ENCODE measurements at places on chromosomes 7 and 10.

- no peak for DNase-seq
Measured at GRCh38 chr7:159158125-159158887, 13.6 kb upstream of the VIPR2 start.

DNA sequence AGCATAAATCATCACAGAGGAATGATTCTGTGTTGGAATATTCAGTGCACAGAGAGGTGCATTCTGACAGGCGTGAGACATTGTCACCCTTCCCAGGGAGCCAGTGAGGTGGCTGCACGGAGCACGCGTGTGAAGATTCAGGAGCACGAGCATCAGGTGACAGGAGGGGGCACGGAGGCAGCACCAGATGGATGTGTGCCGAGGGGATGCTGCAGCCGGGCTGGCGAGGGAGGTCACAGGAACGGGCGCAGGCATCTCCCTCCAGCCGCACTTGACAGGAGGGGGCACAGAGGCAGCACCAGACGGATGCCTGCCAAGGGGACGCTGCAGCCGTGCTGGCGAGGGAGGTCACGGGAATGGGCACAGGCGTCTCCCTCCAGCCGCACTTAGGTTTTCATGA, 66.5 kb downstream of the DIP2C start:
- no peak for DNase-seq

DNA sequence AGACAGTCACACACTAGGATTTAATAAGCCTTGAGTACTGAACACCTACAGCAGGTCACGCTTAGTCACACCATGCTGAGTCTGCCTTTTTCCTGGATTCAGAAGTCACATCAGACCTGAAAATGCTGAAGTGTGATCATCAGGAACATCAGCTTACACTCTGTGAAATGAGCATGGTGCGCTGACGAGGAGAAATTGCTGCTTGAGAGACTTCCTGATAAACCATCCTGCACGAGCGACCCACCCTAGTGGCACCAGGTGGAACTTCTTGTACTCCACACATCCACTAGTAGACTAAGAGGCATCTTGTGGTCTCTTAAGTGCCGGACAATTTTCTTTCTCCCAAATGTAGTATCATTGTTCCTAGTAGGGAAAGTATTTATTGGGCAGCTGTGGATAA, 51.8 kb upstream of the MRLN start:
- DNase-seq: no peak

DNA sequence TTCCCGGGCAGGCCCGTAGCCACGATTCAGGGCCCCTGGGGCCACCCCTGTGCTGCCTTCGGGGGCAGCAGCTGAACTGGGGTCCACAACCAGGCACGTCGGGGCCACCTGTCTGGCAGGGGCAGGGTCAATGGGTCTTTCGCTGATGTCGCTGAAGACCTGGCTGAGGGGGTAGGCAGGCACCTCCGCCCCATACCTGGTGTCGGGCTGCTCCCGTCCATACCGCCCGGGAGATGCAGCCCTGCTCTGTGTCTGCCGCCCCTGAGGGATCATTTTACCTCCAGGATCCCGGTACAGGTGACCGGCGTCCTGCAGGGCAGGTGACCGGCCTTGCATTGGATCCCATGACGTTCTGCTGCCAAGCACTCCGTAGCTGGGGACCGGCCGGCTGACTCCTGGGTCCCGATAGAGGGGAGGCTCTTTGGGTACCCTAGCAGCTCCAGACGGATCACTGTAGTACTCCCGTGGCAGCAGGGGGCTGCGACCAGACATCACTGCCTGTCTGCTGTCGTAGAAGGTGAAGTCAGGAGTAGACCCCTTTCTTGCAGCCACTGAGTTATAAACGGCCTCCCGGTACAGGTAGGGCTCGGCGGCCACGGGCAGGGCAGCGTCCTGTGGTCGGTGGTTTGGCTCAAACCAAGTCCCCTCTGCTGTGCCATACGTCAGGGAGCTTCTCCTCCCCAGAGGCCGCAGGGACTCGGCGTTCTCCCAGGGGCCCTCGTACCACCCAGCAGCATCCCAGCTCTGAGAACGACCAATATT, 85.2 kb downstream of the ZRANB1 start:
- no peak for DNase-seq

DNA sequence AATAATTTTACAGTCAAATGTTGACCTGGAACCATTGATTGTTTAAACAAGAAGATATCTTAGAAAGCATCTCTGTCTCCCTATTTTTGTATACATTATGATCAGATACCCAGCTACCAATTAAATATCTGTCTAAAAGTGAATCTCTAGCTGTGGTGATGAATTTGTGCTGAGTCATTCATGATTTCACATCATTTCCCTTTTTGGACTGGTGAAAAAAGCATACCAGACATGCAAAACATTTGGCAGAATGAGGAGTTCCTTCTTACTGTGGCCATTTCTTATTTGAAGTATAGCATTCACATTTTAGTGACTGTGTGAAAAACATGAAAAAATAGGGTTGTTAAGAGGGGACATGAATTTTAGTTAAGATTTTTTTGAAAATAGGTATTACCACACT, 98.0 kb upstream of the GATA3 start:
- no peak for DNase-seq

- no peak for DNase-seq
Measured at GRCh38 chr7:2730846-2731770, 43.1 kb downstream of the AMZ1 start.

DNA sequence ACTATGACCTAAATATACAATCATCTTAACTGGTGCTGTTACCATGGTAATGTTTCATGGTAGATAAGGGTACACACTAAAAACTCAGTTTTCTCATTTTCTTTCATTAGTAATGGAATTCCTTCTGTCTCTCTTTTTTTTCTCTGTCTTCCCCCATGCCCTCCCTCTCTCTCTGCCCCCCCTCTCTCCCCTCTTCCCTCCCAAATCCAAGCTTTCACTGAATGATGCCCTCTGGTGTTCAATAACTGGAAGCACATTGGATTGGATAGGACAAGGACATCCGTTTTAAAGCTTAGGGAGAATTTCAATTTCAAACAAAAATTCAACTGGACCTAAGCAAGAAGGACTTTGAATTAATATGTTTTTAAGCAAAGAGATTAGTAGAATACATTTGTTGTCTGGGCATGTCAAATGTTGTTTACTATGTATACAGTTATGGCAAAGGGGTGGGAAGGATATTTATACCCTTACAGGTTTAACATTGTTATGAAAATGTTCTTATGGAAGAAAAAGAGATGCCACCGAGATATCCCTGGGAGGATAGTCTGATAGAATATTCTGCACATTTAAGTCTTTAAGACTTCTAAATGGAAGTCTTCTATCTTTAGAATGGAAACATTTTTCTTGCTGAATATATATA, 6.1 kb downstream of the CHRM2 start:
- no peak for DNase-seq

- DNase-seq: no peak
Measured at GRCh38 chr10:48216744-48217143, 57.8 kb downstream of the FRMPD2 start.

- DNase-seq: no peak
Measured at GRCh38 chr7:86908948-86909347, 150.5 kb downstream of the ELAPOR2 start.

DNA sequence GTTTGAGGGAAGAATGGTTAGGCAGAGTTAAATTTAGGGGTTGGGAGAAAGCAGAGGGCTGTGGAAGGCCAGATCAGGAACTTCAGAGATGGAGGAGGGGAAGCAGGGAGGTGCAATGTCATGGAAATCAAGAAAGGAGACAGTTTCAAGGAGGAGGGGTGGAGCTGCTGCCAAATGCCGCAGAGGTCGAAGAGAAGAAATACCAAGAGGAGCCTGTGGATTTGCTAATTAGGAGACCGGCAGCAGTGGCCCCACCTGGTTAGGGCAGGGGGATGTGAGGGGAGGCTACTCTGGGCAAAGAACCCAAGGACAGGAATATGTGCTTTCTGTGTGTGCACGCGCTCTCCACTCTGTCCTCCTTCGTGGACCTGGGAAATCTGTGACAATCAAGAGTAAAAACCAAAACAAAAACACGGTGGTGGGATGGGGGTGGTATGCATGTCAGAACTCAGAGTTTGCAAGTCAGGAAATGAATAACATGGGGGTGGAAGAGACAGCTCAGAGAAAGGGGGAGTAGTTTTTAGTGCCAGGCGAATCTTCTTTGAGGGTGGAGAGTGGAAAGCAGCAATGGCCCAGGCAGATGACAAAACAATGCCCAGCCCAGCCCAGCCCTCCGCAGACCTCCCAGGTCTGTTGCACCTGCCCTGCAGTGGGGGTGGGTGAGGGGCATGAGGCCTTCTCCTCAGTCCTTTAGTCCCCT, 102.9 kb upstream of the PAX2 start:
- no peak for DNase-seq

GRCh38 chr10:52258799-52259425, 55.2 kb upstream of the DKK1 start:
- no peak for DNase-seq

GRCh38 chr10:3412071-3412582, 239.5 kb upstream of the PITRM1 start:
- DNase-seq: no peak

GRCh38 chr7:106561666-106562411, 99.1 kb downstream of the CCDC71L start:
- DNase-seq: no peak

- DNase-seq: no peak
Measured at GRCh38 chr7:157017149-157017548, 6.7 kb upstream of the MNX1 start.

GRCh38 chr10:29109707-29110571, 178.9 kb upstream of the LYZL1 start:
- no peak for DNase-seq

DNA sequence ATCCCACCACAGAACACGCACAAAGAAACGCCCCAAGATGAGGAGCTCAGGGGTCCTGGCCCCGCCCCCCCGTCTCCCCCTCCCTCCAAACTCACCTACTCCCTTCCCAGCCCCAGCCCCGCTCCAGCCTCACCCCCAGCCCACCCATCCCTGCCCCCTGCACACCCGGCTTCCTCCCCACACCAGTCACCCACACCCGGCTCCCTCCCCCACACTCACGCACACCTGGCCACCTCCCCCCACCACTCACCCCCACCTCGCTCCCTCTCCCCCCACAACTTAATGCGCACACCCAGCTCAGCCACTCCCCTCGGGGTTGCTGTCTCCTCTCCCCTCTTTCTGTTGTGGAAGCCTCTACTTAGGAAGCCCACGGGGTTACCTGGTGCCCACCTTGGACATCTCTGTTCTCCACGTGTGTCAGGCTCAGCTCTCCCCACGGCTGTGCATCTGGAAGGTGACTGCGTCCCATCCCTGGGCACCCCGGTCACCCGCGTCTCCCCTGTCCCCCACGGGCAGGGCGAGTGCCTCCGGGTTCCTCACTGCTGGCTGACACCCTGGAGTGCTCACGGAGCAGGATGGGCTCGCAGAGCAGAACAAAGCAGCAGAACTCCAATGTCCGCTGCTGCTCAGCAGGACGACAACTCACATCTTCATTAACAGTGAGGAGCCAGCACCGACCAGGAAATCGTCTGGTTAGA, 166.8 kb downstream of the USP6NL start:
- DNase-seq: no peak

DNA sequence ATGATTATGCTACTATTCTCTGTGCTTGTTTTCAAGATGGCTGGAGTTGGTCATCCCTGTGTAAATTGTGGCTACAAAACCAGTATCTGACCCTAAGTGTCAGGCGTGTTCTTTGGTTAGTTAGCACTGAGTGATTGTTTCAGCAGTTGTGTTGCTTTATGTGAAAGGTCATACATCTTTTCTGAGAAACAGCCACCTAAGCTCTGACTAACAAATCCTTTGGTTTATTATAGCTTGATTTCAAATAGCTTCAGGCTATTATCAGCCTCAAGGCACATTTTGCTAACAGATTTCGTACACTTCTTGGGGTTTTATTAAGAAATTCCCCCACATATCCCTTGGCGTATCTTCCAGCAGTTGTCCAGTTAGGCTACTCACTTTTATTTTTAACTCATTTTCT, 4.8 kb upstream of the ADRB1 start:
- no peak for DNase-seq

- no peak for DNase-seq
Measured at GRCh38 chr10:123529146-123529760, 136.9 kb upstream of the GPR26 start.

DNA sequence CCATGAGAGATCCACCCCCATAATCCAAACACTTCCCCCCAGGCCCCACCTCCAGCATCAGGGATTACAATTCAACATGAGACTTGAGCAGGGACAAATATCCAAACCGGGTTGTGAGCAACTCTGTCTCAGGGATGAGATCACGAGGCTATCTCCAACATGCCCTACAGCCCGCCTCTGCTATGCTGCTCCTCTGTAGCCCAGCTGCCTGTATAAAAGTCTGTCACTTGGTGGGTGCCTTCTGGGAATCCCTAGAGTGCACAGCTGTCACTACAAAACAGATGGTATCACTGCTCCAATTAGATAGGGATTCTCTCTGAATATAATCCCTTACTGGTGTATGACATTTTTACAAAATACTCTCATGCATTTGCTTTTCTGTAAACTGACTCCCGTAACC, 114.9 kb upstream of the NANOS1 start:
- DNase-seq: no peak

DNA sequence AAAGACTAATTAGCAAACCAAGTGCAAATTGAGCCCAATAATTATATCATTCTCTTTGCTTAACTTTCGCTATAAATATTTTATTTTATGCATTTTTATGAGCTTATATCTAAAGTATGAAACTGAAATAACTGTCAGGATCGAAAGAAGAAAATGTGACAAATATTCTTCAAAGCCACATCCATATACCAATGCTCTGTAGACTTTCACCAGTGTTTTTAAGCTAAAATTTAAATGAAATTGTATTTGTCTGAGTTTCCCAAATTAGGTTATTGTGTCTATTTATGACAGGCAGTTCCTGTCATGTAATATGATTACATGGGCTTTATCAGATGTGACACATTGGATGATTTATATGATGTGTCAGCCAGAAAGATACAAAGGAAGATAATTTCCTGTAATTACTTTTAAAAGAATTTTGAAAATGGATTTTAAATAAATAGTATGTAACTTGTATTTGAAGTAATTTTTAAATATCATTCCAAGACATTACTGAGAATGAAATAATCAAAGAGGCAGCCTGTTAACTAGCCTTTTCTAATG, 317.9 kb upstream of the KLF6 start:
- DNase-seq: no peak

- DNase-seq: no peak
Measured at GRCh38 chr7:15178065-15178464, 275.5 kb upstream of the DGKB start.

GRCh38 chr7:80136261-80137055, 1.8 kb downstream of the GNAI1 start:
- DNase-seq: no peak

DNA sequence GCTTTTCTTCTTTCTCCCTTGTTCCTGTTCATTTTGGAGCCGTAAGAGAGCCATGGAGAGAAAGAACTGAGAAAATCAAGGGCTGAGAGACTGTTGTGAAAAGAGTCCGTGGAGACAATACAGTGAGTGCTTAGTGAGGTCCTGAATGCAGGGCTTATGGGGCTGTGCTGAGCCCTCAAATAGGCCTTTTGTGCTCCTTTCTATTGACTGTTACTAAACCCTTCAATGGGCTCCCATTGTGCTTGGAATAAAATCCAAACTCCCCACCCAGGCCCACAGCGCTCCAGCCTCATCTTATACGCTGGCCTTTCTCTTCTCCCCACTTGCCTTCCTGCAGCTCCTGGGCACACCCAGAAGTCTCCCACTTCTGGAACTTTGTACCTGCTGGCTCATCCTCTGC, 243.1 kb upstream of the HABP2 start:
- no peak for DNase-seq

GRCh38 chr10:60450291-60450690, 60.6 kb upstream of the ANK3 start:
- DNase-seq: no peak

GRCh38 chr10:117217196-117217761, 20.0 kb downstream of the KCNK18 start:
- no peak for DNase-seq

GRCh38 chr7:5549096-5549763, 125.6 kb upstream of the TNRC18 start:
- no peak for DNase-seq

GRCh38 chr10:33732161-33732680, 397.8 kb upstream of the NRP1 start:
- DNase-seq: no peak

All from smooth muscle cell of the brain vasculature (primary cell).